ENCODE measurements at places on chromosomes 6 and 20. TPM values are rescaled to one million over a fixed set of nuclear protein-coding genes. Genes with fewer than 3 reads are reported as not detected.

Gene MYH7B
- total RNA-seq, result 0.10 TPM

Gene ULBP2
- total RNA-seq, result 3.6 TPM

Gene SEMG1
- not detected for total RNA-seq

Gene LY6G6D
- not detected for total RNA-seq

Gene OSER1
- 57.9 TPM for total RNA-seq

Gene PROKR2
- not detected for total RNA-seq

Gene TULP4
- total RNA-seq, result 6.8 TPM

Gene SMIM8
- 2.4 TPM for total RNA-seq

Gene ALDH5A1
- 8.1 TPM for total RNA-seq

Gene KCNS1
- total RNA-seq, result not detected

Gene PRDM13
- 0.84 TPM for total RNA-seq

Gene LY86
- not detected for total RNA-seq

Gene TRIM38
- total RNA-seq, result 2.0 TPM

Gene SYNJ2
- 57.2 TPM for total RNA-seq

Gene TAGAP
- not detected for total RNA-seq

Gene SLC35B2
- 67.0 TPM for total RNA-seq

Gene RAET1E
- total RNA-seq, result 3.8 TPM

Gene OLIG3
- not detected for total RNA-seq

Gene CPNE1
- 168 TPM for total RNA-seq

Gene TUBB2B
- 14.1 TPM for total RNA-seq

Gene DOK5
- not detected for total RNA-seq

Gene CHRNA4
- total RNA-seq, result 0.27 TPM

Gene MOXD1
- total RNA-seq, result 1.9 TPM

Gene CDH26
- total RNA-seq, result not detected

Gene APCDD1L
- total RNA-seq, result not detected

Gene BACH2
- 0.64 TPM for total RNA-seq

Gene PAK1IP1
- total RNA-seq, result 20.3 TPM

Gene UNC93A
- total RNA-seq, result not detected

Gene BMP7
- 0.38 TPM for total RNA-seq

Gene SAMD5
- total RNA-seq, result 0.48 TPM
